ENCODE measurements at places on chromosomes 11 and 22.

DNA sequence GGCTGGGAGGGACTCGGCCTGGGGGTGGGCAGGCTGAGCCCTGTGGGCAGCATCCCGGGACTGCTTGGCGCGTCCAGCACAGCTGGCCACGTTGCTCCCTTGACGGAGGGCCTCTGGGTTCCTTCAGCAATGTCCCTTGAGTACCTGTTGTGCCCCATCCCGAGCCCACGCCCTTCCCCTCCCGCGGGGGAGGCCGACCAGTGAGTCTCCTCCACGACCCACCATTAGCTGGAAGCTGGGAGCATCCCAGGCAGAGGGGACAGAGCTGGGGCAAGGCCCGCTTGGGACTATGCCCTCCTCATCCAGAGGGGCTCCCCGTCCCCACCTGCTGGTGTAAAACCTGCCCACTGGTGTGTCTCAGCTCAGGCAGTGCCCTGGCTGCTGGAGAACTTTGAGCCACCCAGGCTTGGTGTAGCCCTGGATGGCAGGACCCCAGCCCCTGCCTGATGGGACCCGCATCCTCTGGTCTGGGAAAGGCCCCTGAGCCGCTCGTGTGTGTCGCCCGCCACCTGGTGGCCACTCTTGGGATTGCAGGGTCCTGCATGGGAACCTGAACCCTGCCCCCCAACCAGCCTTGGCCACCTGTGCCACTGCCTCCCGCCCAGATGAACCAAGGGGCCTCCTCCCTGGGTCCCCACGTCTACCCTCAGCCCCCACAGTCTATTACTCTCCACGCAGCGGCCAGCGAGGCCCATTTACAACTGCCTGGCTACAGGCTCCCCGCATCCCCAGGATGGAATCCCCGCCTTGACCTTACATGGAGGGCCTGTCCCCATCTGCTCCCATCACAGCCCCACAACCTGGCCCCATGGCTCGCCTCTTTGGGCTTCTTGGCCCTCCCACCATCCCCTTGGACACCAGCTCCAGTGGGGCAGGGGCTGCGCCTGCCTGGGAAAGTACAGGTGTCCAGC lies 16.6 kb upstream of the ARHGAP8 start:
- DNase-seq: peak; percentile 68

GRCh38 chr22:25161916-25162530 lies 37.6 kb upstream of the CRYBB3 start:
- no peak for DNase-seq

DNA sequence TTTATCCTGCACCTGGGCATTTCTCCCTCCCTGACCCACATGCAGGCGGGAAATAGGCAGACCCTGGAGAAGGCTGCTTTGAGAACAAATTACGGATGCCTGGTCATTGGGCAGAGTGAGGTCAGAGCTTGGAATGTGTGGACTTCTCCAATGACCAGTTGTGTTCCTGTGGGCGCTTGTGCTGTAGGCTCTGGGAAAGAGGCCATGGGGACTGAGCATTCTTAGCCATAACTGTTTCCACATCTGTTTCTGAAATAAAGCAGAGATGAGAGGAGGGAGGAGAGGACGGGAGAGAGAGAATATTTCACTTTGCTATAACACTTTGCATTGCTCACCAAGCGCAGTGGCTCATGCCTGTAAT lies 11.2 kb upstream of the TMEM184B start:
- DNase-seq: no peak

GRCh38 chr11:30109774-30110173 lies 92.9 kb upstream of the KCNA4 start:
- no peak for DNase-seq

DNA sequence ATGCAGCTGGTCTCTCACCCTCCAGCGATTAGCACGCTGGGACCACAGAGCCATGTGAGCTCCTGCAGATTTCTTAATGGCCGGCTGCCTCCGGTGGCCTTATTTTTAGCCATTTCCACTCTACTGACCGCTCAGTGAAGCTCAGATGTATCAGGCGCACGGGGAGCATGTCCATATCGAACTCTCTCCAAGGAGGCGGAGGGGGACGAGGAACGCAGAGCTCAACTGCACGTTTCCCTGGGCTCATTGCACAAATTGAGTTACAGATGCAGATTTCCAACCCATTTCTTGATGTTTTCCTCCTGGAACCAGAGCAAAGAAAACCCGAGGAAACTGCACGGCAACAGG lies 207.1 kb downstream of the CTTN start:
- no peak for DNase-seq

DNA sequence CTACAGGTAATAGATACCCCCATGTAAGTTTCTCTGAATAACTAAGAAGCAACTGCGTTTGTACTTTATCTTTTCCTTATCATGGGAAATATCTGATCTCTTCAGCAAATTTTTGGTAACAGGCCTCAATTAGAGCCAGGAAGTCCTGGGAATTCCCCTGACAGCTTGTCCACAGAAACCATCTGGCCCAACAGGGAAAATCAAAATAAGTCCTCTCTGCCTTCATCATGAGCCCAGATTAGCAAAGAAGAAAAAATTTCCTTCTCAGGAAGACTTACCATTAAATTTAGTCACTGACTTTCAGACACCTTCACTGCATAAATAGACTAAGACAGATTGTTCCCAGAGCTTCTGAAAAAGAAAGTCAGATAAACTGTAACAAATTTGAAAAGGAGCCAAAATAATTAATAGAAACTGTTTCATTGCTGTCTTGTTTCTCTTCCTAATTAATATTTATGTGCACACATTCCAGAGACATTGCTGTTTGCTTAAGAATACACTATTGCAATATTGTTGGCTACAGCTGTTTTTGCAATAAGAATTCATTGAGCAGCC lies 278.1 kb upstream of the FAT3 start:
- DNase-seq: no peak

GRCh38 chr11:118606157-118606843 lies 1.1 kb upstream of the PHLDB1 start:
- no peak for DNase-seq

- no peak for DNase-seq
Measured at GRCh38 chr11:95660038-95660437, 129.5 kb downstream of the FAM76B start.
